Stimulated activated CD4-positive, alpha-beta T cell treated with anti-CD3 and anti-CD28 coated beads, Interleukin-2, amount 100 ng/mL, for 24 hours (primary cell): ENCODE measurements at places on chromosomes 12 and 14.
A peak's percentile ranks its signal among the peaks of the same experiment; 100 is the strongest.

GRCh38 chr12:101243074-101243473 is 33.0 kb upstream of the SLC5A8 start:
- no peak for DNase-seq

DNA sequence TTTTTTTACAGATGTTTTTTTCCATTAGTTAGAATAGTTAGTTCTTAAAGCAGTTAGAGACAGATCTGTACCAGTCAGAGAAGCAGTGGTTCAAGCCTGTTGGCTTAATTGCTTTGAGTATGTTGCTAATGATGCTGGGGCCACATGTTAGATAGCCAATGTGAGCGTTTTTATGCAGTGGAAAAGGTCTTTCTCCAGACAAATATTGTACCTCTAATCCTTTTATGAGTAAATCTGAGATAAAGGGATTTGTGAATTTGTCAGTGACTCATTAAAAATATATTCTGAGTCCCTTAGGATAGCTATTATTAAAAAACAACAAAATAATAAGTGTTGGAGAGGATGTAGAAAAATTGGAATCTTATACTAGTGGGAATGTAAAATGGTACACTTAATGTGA is 154.2 kb downstream of the MSRB3 start:
- no peak for DNase-seq

- DNase-seq: no peak
Measured at GRCh38 chr12:127883013-127883412, 384.0 kb upstream of the TMEM132C start.

- DNase-seq: no peak
Measured at GRCh38 chr12:88630561-88630960, 50.3 kb upstream of the KITLG start.

DNA sequence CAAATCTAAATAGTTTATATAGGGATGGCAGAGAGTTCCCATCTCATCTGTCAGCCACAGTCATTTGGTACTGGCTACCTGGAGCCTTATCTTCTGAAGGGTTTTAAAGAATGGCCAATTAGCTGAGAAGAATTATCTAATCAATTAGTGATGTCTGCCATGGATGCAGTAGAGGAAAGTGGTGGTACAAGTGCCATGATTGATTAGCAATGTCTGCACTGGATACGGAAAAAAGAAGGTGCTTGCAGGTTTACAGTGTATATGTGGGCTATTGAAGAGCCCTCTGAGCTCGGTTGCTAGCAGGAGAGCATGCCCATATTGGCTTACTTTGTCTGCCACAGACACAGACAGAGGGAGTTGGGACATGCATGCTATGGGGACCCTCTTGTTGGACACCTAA is 7.9 kb upstream of the OAS2 start:
- DNase-seq: no peak

DNA sequence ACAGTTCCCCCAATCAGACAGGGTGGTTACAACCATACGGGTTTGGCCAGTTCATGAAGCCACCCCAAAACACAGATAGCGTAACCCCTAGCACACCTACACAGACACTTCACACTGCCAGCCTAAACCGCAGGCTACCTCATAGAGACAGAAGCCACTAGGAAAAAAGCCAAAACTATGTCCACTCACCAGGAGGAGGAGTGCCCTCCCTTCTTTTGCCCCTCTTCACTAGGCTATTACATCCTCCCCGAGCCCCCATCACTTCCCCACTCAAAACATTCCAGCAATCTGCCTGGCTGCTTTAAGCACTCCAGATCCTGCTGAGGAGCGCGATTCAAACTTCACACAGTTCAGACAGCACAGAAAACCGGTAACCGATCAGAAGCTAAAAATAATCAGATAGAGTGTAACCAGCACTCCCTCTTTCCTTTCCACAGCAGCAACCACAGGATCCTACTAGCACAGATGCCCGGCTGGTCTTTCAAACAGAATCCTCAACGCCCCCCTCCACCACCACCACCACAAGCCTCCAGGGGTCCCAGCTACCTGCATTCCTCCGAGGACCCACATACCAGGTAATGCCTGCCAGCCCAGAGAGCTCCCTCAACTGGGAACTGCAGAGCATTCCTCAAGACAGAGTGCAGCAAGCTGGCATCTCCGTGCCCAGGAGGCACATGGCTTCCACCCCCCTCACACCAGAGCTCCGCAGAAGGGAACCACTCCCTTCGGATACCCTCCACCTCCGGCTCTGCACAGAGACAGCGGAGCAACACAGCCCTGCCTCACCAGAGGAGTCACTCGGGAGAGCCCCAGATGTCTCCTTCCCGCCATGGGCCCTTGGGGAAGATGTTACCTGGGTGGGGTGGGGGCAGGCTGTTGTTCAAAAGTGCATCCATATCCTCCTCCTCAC is 1.5 kb downstream of the CHD4 start:
- DNase-seq: no peak

DNA sequence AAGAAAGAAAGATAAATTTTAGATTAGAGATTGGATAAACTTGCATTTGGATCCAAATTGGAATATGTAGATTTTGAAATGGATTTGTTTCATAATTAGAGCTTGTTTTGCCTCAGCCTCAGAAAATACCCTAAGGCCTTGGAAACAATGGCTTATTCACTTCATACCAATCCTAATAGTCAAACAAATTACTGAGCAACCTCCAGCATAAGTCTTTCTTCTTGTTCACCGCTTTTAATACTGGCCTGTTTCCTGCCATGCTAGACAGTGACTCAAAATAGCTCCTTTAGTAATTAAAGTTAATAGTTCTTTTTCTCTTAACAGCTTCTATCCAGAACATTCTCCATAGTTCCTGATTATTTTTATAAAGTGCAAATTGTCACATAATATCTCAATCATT is 110.9 kb upstream of the DNM1L start:
- DNase-seq: no peak

DNA sequence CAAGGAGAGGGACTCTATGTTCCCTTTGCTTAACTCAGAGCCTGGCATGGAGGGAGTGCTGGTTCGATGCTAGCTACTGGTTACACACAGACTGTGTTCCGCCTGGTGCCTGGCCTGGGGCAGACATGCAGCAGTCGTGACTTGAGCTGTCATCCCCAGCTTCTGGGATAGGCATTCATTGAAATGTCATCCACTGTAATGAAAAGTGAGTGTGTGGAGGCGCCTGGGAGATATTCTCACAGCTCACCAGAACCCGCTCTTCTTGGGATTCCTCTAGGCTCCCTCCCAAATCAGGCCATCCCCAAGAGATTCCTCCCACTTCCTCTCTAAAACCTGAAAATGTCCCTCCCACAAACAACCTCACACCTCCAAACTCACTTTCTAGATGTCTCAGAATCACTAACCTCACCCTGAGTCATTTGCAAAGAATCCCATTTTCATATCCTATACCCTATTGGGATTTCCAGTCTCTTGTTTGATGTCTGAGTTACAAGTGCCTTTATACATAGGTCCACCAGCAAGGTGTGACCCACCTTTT is 82.8 kb downstream of the CRACR2A start:
- no peak for DNase-seq

DNA sequence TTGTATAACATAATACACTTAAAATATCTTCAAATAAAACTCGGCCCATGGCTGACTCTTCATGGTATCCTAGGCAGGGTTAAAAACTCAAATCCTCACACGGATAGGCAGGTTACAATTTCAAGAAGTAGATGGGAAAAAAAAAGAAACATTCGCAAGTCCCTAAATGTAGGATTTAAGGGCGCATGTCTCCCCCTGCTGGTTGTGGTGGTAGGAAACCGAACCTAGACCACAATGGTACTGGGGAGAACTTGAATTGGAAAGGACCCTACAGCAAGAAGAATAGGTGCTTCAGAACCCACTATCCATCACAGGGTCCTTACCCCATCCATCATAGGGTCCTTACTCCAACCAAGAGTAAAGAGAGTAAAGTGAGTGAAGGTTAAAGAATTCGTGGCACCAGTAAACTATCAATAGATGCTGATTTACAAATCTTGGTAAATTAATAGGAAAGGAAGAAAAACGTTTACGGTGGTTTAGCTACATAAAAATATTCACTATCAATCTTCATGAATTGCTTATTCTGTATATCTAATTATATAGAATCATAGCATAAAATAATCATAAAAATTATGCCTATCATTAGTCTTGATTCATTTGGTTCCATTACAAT is 3.3 kb upstream of the CIPC start:
- peak; percentile 84 for DNase-seq

GRCh38 chr14:21997300-21997699 is 323.7 kb upstream of the OR4E1 start:
- no peak for DNase-seq

DNA sequence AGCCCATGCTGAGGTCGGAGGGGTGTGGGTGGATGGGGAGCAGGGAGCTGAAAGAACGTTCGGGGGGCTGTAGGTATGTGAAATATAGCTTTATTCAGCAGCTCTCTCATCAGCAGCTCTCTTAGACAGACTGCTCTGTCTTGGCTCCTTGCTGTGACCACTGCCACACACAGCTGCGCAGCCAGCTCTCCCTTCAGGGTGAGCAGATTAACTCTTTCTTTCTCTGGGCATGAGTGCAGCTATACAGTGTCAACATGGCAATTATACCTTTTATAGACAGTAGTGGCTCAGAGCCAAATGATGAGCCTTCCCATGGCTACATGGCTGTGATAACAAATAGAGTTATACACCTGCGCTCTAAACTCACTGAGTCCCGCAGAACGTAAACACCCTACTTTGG is 137.7 kb upstream of the NEDD1 start:
- no peak for DNase-seq

DNA sequence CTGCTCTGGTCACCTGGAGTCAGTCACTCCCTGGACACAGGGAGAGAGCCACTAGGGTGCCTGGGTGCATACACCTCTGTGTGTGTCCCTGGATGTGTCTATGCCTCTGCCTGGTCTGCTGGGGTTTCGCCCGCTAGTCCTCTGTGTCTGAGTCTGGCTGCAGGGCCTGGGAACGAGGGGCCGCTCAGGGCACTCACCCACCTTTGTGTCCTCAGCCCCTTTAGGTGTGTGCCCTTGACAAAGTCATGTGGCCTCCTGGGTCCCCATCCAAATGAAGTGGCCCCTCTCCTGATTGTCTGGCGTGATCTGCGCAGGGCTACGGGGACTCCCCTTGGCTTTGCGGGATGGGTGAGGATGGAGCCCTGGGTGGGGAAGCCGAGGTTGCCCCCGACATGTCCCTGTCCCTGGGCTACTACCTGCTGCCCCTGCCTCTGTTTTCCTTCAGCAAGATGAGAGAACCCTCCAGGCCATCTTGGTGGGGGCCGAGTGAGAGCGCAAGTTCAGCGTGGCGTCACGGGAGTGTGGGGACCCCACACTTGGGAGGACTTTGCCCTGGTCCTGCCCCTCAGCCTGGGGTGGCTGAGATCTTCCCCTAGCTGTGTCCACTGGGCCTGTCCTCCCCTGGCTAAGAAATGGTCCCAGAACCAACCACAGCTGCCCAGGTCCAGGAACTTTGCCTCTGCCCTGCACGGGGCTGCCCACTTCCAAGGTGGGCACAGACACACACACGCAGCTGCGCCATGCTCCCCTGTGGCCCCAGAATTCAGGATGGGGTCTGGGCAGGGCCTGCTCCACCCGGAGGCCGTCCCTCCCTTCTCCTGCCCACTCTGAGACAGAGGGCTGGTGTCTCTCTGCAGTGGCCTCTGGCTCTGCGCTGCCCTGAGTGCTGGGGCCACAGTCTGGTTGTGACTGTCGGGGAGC is 2.7 kb upstream of the AHNAK2 start:
- no peak for DNase-seq

DNA sequence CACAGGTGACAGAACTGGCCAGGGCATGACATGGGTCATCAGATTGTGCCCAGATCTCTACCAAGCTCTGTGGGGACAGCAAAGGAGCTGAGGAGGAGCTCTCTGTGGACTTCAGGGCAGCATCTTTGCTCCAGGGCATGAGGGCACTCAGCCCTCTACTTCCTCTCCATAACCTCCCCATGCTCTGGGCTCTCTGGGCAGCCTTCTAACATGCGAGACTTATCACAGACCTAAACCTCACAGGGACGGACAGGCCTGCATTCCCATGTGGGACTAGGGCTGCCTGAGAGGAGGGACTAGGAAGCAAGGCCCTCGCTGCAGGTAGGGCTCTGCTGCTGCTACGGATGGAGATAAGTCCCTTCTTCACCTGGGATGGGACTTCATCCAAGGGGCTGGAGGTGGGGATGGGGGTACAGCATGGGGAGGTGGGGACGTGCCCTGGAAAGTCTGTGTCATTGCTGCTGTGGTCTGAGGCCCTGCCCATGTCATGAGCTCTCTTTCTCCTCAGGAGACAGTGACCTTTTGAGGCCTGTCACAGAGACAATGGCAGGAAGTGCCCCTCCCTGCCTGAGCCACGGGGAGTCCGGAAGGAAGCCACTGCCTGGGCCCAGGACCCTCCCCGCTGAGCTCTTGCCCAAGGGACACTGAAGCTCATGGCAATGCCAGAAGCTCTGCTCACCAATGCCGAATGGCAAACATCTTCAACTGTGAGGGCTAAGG is 44.1 kb downstream of the PITPNM2 start:
- DNase-seq: peak; percentile 62

GRCh38 chr14:79161571-79161970 is 991.4 kb downstream of the NRXN3 start:
- DNase-seq: no peak

GRCh38 chr14:32078023-32078857 is 1.1 kb downstream of the ARHGAP5 start:
- DNase-seq: no peak

DNA sequence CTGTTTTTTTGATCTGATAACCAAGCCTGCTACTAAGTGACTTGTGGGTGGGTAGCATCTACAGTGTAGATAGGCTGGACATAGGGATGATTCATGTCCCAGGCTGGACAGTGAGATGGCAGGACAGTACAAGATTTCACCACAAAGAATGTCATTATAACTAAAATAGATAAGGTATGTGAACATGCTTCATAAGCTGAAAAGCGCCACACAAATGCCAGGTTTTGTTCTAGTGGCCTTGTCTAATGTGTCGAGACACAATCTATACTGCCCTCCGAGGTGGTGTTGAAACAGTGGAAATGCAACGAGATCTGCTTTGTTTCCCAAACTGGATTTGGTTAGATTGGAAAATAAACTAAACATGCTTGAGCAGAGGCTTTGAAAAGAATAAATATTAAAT is 4.4 kb downstream of the LGALS3 start:
- no peak for DNase-seq

DNA sequence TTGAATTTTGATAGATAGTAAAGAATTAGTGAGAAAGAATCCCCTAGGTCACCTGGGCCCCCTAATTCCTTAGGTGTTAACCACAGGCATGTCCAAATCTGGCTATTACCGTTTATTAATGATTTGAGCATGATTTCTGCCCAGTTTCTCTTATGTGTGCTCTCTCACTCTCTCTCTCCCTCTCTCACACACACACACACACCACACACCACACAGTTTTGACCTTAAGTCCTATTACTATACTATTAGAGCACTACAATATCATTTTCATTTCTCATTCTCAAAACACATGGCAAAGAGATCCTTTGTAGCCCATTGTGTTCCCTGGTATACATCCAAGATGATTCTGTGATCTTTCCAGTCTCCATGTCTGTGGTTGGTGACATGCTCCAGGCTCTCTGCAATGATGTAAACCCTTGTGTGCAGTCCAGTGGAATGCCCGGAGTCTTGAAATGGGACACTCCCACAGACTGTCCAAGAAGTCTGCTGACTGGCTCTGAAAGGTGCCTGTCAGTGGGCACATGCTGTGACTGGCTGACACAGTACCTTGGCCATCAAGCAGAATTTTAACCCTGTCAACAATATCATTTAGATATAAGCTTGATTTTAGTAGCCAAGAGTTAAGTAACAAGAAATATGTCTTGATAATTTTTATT is 96.2 kb downstream of the FIGNL2 start:
- DNase-seq: no peak
